ENCODE measurements at places on chromosomes 2 and 18.

GRCh38 chr2:230459216-230459615 lies 43.2 kb downstream of the SP100 start:
- no peak for DNase-seq

- no peak for DNase-seq
Measured at GRCh38 chr18:50638884-50639420, 79.1 kb downstream of the MAPK4 start.

GRCh38 chr2:72944804-72945449 lies 27.6 kb downstream of the EMX1 start:
- no peak for DNase-seq

- DNase-seq: no peak
Measured at GRCh38 chr2:128734521-128735295, 416.0 kb upstream of the HS6ST1 start.

DNA sequence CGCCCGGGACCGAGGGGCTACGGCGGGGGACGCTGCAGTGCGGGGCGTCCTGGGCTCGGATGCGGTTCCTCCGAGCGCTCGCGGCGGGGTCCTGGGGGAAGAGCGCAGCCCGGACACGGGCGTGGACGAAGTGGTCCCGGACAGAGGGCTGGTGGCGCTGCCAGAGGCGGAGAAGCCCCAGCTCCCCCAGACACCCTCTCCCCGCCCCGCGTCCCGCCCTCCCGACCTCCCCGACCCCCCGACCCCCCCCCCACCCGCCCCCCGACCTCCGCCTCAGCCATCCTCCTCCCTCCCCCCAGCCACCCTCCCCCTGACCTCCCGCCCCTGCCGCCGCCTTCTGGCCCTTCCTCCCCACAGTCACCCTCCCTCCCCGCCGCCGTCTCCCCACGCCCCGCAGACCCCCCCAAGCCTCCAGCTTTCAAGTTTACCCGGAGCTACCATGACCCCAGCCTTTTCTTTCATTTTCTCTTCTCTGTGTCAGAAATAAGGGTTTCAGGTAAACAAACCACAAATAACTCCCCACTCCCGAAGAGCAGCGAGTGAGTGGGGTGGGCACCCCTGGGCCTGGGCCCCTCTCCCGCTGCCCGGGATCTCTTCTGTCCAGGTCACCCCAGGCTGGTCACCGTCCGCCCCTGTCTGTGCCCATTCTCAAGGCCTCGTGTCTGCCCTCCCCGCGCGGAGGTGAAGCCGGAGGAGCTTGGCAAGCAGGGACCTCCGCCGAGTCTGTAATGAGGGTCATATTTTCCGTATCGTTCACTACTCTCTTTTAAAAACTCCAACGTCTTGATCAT lies 5.1 kb downstream of the NFATC1 start:
- DNase-seq: peak; percentile 43

- no peak for DNase-seq
Measured at GRCh38 chr2:20414806-20415205, 32.1 kb upstream of the RHOB start.

DNA sequence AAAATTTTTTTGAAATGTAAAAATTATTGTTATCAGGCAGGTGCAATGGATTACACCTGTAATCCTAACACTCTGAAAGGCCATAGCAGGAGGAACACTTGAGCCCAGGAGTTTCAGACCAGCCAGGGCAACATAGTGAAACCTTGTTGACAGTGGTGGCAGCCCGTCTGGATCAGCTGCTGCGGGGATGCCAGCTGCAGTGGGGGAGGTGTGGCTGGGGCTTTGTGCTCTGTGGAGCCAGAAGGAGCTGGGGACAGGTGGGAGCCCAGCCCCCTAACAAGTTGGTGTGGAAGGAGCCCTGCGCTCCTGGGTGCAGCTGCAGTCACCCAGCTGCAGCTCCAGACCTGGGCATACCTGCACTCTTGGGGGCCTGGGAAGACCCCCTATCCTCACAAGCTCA lies 182.4 kb upstream of the MC4R start:
- no peak for DNase-seq

GRCh38 chr2:85154048-85154753 lies 21.0 kb downstream of the TCF7L1 start:
- no peak for DNase-seq

GRCh38 chr2:176544991-176545956 lies 276.0 kb downstream of the MTX2 start:
- DNase-seq: no peak

DNA sequence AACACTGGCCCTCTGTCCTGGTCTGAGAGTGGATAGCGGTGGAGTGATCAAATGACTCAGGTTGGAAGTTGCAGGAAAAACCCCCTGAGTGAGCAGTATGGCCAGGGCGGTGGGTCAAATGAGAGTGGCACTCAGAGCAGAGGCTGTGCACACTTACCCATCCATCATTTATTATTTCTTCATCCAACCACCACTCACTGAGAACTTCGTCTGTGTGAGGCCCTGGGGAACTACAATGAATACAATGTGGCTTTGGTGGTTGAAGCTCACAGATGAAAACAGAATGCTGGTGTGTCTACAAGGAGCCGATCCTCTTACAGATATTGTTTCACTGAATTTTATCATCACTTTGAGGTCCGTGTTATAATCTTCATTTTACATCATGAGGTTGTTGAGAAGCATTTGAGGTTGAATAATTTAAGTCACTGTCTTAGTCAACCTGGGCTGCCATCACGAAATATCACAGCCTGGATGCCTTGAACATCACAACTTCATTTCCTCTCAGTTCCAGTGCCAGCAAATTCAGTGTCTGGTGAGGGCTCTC lies 73.4 kb upstream of the ID2 start:
- DNase-seq: peak; percentile 20

DNA sequence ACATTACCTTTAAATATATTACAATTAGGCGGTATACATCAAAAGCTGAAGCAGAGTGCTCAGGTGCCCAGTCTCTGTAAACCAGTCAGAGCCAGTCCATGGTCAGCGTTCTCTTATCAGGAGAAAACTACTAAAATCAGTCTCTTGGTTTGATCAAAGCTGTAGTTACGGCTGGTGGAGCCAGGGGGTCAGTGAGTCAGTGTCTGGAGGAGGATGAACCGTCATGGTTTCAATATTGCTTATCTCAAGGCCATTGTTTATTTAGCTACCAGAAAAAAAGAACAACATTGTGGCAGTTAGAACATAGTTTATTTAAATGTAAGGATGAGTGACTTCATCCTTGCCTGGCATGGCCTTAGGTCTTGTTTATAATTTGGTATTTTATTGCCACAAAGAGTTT lies 71.3 kb upstream of the NYAP2 start:
- no peak for DNase-seq

GRCh38 chr2:152565884-152566727 lies 151.2 kb downstream of the PRPF40A start:
- no peak for DNase-seq

GRCh38 chr2:4882421-4882820 lies 809.8 kb upstream of the SOX11 start:
- DNase-seq: no peak

- no peak for DNase-seq
Measured at GRCh38 chr18:77481541-77481940, 231.9 kb downstream of the GALR1 start.

All from immature natural killer cell (primary cell).